ENCODE measurements at places on chromosomes 7 and 10.

DNA sequence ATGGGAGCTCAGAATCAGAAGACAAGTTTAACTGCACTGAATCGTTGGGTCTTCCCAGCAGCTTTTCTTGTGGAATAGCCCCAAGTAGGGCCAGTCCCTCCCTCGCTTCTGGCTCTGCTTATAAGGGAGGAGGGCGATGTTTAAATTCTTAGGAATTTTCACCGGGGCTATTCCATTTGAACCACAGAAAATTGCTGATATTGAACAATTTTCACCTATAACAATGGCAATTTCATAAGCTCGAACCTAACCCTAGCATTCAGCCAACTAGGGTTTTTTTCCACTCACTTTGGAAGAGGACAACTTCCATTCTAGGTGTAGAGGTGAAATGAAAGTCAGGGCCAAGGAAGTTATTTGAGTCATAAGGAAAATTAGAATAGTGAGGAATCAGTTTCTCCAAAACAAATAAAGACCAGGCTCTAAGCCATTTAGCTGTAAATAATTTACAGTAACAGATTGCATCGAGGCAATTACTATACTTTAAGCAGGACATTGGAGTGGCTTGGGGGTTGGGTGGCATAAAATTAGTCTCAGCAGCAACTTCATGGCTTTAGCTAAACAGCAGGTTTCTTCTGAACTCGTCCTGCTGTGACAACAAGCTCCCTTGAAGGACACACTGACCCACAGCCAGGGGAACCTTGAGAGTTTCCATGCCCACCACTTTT is 1.5 kb upstream of the ATP6V0A4 start:
- DNase-seq: no peak

- no peak for DNase-seq
Measured at GRCh38 chr7:107203607-107204006, 34.8 kb downstream of the HBP1 start.

DNA sequence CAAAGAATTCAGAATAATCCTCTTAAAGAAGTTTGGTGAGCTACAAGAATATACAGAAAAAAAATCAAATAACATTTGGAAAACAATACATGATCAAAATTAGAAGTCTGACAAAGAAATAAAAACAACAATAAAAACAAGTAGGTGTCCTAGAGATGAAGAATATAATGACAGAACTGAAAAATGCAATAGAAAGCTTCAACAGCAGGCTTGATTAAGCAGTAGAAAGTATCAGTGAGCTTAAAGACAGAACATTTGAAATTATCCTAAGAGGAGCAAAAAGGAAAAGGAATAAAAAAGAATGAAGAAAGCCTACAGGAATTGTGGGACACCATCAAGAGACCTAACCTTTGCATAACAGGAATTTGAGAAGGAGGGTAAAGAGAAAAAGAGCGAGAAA is 238.8 kb downstream of the ZEB1 start:
- DNase-seq: no peak

DNA sequence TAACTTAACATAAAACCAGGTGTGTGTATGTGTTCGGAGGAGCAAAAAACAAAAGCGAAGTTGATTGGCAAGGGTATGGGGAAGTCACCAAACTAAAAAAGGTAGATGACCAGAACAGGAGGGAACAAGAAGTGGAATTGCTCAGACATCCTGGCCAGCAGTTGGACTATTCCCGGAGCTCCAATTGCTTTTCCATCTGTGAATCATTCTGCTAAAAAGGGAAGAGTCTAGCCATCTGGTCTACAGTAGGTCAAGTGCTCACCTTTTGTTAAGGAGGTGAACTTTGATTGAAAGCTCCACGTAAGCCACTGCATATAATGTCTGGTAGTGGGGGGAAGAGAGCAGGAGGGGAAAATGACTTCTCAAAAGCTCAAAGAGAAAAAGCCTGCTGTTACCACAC is 50.0 kb upstream of the BET1 start:
- no peak for DNase-seq

DNA sequence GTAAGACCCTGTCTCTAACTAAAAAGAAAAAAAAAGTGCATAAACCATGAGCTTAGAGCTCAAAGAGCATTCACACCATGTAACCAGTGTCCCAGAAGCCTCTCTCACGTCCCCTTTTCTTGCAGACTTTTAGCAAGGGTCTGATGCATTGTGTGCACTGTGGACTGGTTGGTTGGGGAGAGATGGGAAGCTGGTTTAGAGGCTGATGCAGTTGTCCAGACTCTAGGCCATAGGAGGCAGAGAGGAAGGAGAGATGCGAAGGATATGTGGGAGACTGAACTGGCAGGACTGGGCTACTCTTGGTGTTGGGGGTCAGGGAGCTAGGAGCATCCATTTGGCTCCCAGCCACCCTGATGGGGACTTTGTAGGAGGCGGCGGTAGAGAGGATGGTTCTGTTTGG is 1.8 kb downstream of the SSC4D start:
- no peak for DNase-seq

DNA sequence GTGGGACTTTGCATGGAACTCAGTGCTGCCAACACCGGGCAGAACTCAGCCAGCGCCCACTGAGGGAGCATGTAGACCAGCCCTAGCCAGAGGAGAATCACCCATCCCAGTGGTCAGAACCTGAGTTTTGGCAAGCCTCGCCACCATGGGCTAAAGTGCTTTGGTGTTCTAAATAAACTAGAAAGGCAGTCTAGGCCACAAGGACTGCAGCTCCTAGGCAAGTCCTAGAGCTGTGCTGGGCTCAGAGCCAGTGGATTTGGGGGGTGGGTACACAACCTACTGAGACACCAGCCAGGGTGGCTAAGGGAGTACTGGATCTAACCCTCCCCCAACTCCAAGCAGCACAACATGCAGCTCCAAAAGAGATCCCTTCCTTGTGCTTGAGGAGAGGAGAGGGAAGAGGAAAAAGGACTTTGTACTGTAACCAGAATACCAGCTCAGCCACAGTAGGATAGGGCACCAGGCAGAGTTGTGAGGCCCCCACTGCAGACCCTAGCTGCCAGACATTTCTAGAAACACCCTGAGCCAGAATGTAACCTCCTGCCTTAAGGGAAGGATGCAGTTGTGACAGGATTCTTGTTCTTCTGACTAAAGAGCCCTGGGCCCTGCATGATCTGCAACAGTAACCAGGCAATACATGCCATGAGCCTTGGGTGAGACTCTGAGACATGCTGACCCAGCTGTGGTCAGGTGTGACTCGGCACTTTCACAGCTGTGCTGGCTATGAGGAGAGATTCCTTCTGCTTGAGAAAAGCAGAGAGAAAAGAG is 24.4 kb downstream of the GSDME start:
- peak; percentile 40 for DNase-seq

- DNase-seq: peak; percentile 79
Measured at GRCh38 chr10:29496341-29497162, 138.2 kb downstream of the SVIL start.

GRCh38 chr7:32169228-32169627 is 99.0 kb upstream of the PDE1C start:
- no peak for DNase-seq

DNA sequence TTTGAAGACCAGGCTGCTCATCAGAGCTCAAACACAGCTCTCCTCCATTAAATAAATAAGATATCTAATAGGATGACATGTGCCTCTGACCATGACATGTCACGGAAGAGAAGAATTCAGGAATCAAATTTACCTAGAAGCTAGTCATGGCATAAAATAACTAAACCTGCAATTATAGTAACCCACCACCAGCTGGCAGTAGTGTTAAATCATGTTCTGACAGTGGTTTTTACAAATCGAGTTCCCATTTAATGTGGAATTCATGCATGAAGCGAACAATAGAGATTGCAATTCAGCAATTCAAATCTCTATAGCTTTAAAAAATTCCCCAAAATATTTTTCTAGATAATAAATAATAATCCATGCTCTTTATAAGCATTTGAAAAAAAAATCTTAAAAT is 74.6 kb upstream of the IKZF1 start:
- DNase-seq: no peak

DNA sequence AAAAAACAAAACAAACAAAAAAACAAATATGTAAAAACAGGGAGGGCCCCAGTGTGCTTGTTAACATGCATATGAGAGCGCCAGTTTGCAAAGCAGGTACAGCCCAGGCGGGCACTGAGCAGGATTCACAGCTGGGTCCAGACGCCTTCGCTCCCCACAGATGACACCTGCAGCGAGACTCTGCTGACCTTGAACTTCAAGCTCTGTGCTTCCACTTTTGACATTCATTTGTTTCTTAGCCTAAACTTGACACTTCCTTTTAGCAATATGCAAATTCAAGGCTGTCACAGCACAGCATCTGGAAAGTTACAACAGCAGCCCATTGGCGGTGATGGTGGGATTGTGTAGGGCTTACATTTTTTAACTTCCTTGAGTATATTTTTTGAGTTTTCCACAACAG is 88.8 kb upstream of the TNS3 start:
- no peak for DNase-seq

- no peak for DNase-seq
Measured at GRCh38 chr10:19958787-19959186, 142.6 kb downstream of the PLXDC2 start.

DNA sequence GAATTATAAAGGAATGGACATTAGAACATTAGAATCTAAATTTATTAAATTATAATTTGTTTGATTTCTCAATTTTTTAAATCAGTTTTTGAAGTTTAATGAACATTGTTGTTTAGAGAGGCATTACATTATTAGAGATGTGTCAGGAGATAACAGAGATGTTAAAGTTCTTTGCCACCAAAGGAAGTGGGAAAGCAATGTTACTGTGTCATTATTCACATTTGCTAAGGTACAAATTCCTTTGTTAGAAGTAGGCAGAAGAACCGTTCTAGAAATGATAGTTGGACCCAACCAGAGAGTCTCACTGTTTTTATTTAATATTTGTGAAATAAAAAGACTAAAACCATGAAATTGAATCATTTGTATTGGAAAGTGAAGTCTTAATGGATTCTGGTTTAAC is 92.9 kb downstream of the MDFIC start:
- DNase-seq: no peak

DNA sequence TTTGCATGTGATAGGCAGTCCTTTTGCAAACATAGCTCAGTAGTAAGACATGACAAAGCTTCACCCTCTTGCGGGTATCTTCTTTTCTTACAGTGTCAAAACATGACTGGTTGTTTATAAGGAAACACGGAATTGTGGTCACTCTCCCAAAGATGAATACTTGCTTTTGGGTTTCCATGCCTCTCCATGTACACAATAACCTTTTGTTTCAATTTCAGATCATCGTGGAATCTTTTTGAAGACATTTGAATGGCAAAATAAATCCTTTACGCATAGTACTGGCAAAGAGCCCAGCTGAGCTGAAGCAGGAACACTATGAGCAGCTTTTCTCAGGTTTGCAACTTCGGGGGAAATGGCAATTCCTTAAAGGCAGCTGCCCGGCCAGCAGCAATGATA is 156.8 kb upstream of the FRMD4A start:
- no peak for DNase-seq

DNA sequence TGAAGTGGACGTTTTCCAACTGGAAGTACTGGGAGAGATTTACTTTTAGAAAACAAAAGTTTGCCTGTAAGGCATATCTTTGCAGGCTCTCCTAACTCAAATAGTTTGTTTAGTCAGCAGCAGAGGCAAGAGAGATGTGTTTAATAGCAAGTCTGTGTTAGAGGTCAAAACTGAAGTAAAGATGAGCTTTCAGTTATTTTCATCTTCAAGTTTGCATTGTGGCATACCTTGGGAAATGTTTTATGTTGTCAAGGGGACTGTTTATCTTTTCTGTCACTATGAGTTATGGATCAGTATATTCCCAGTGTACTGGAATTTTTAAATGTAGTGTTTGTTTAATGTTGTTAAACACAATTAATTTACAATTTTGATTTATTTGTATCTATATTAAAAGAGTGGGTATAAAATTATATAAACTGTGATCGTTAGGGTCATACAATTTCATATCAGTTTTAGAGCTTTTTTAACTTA is 169.7 kb upstream of the PPP1R3A start:
- DNase-seq: no peak

- DNase-seq: no peak
Measured at GRCh38 chr7:130096243-130096827, 26.0 kb downstream of the KLHDC10 start.

DNA sequence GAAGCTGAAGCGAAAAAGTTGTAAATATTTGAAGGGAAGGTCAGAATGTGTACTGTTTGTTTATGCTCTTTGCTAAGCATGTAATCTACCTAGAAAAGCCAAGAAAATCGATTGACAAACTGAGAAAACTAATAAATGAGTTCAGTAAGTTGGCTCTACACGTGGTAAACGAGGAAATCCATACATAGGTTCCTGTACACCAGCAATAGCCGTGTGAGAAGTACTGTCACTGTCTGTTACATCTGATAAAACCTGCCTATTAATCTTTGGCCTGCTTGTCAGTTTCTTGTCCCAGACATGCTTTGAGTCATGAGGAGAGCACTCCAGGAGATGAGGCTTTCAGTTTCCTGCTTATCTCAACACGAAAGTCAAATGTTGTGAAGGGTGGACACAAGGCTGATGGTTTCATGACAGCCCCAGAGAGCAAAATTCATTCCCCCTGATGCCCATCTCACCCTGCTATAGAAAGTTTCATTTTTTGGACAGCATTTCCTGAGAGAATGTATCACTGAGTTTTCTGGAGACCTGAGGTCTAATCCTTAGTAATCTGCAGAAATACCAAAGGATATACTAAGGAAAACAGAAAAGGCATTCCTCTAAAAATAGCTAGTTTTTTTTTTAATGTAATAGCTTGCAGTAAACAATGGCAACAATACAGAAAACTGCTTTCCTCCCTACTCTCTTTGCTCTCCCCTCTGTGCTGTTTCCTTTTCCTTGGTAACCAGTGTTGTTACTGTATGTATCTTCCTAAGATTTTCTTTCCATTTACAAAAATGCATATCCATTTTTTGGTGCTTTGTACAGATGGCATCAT is 18.8 kb downstream of the BMPR1A start:
- no peak for DNase-seq

DNA sequence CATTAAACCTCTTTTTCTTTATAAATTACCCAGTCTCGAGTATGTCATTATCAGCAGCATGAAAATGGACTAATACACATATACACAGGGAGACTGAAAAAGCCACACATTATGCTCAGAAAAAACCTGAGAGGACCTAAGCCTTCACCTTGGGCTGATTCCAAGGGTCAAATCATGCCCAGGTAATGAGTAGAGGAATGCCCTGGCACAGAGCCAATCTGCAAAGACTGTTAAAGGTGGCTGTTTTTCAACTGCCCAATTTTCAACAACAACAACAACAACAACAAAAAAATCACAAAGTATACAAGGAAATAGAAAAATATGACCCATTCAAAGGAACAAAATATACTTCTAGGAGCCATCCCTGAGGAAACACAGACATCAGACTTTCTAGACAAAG is 220.2 kb upstream of the TBX20 start:
- DNase-seq: no peak

- peak; percentile 36 for DNase-seq
Measured at GRCh38 chr7:44637788-44638594, 31.6 kb downstream of the OGDH start.

GRCh38 chr7:18125476-18125875 is 97.8 kb upstream of the PRPS1L1 start:
- no peak for DNase-seq

GRCh38 chr7:141889321-141889720 is 26.9 kb upstream of the OR9A4 start:
- no peak for DNase-seq

- no peak for DNase-seq
Measured at GRCh38 chr7:143422033-143422432, 13.4 kb upstream of the EPHA1 start.
